Cerebellum (tissue), 4 donors: ENCODE measurements at places on chromosomes 1 and 21. TPM values are rescaled to one million over a fixed set of nuclear protein-coding genes. Genes with fewer than 3 reads are reported as not detected.

KCNA2 gene
- total RNA-seq = 14.4 TPM

EXTL1 gene
- 2.3 TPM for total RNA-seq

GABRD gene
- total RNA-seq = 2.9 TPM

RHOU gene
- total RNA-seq = 34.0 TPM

ATP1A2 gene
- total RNA-seq = 118 TPM

GJA9 gene
- total RNA-seq = not detected

TMIGD3 gene
- 3.4 TPM for total RNA-seq

KCNE2 gene
- 0.45 TPM for total RNA-seq

S100A14 gene
- total RNA-seq = not detected

LRRN2 gene
- total RNA-seq = 10.8 TPM

CRYAA gene
- not detected for total RNA-seq

MIB2 gene
- 44.6 TPM for total RNA-seq

SEMA6C gene
- total RNA-seq = 21.4 TPM

ARHGAP30 gene
- total RNA-seq = 1.00 TPM

CFHR1 gene
- total RNA-seq = not detected

ANGPTL3 gene
- total RNA-seq = not detected

CELA3A gene
- total RNA-seq = not detected

ORC1 gene
- total RNA-seq = 3.1 TPM

CYB561D1 gene
- total RNA-seq = 5.4 TPM

ETV3L gene
- not detected for total RNA-seq

SPAG17 gene
- total RNA-seq = 4.9 TPM

DNAI4 gene
- total RNA-seq = 28.9 TPM

MYCL gene
- total RNA-seq = 11.4 TPM

SPATA45 gene
- 1.9 TPM for total RNA-seq

RIPK4 gene
- 0.18 TPM for total RNA-seq

RAB42 gene
- total RNA-seq = 3.0 TPM

AVPR1B gene
- not detected for total RNA-seq

SH2D2A gene
- not detected for total RNA-seq

HOOK1 gene
- 17.2 TPM for total RNA-seq

NBPF6 gene
- 0.18 TPM for total RNA-seq

MRPS14 gene
- total RNA-seq = 41.5 TPM

GNAT2 gene
- not detected for total RNA-seq

IL19 gene
- not detected for total RNA-seq

PYCR2 gene
- total RNA-seq = 15.6 TPM

AGO1 gene
- 23.0 TPM for total RNA-seq

DVL1 gene
- 46.0 TPM for total RNA-seq

MIER1 gene
- total RNA-seq = 30.2 TPM

DHCR24 gene
- 37.9 TPM for total RNA-seq

ASCL5 gene
- total RNA-seq = not detected

FAM3B gene
- not detected for total RNA-seq

LDLRAD1 gene
- total RNA-seq = not detected

SLX9 gene
- 7.3 TPM for total RNA-seq

SIM2 gene
- not detected for total RNA-seq

CCDC18 gene
- 12.6 TPM for total RNA-seq

SLFNL1 gene
- total RNA-seq = 3.4 TPM

RBP7 gene
- not detected for total RNA-seq

ERO1B gene
- total RNA-seq = 10.6 TPM

CFAP57 gene
- total RNA-seq = 1.9 TPM

URB2 gene
- 12.5 TPM for total RNA-seq

KRTAP13-3 gene
- total RNA-seq = not detected

SLC25A34 gene
- 2.4 TPM for total RNA-seq

WNT3A gene
- total RNA-seq = 0.45 TPM
